Omental fat pad (tissue), 4 donors: ENCODE measurements at places on chromosomes 6 and 20.

DNA sequence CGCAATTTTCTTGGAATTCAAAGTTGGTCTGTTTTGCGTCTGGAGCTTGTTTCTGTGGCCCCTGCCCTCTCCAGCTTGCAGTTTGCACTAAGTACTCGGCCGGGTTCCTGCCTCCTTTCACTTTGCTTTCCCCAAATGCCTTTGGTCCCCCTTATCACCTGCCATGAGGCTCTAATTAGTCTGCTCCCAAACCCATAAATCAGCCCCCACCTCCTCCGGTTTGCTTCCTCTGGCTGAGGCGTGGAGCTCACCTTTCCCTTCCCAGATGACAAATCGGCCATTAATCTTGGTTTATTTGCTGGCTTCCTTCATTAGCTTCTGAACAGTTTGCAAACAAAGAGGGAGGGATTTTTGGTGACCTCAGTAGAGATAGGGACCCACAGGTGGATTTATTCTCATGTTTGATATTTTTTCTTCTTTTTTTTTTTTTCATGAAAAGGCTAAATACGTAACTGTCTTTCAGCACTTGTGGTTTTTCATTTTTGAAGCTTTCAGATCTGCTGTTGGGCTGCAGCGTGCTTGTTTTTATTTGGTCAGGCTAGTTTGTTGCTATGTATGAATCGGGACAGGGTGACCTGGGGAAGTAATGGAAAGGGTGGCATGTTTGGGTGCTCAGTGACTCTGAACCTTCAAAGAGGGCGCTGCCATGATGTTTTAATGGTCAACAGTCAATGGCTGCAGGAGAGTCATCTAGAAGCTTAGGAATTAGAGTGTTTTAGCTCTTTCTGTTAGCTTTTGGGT is 121.7 kb upstream of the JAG1 start:
- no peak for DNase-seq

DNA sequence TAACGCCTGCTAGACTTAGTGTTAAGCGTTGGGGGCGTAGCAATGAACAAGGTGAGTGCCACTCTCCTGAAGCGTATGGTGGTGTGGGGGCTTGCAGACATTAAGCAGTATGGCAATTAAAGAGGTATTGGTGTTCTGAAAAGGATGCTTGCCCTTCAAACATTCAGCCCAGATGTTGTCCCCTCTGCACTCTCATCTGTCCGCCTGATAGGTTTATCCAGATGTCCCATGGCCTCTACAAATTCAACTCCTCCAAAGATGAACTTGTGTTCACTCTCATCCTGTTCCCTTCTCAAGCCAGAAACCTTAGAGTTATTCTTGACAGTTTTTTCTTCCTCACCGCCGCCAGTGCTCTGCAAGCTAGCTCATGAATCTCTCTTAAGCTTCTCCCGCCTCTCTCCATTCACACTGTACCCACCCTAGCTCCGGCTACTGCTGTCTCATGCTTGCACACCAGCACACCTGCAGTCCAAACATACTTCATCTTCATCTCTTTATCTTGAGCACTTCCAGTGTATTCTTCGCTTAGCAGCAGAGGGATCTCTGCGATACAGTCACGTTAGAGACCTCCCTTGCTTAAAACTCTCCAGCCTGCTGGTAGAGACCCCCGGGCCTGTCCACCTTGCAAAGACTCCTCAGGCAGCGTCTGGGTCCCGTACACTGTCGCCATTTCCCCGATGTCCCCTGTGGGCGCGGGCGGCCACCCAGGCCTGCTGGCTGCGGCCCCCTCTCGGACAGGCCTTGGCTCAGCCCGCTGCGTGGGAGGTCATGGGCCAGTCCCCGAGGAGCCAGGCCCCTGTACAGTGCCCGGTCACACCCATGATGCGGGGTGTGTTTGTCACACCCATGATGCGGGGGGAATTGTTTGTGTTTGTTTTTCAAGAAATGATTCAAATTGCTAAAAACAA is 962 bp downstream of the DDX27 start:
- no peak for DNase-seq

DNA sequence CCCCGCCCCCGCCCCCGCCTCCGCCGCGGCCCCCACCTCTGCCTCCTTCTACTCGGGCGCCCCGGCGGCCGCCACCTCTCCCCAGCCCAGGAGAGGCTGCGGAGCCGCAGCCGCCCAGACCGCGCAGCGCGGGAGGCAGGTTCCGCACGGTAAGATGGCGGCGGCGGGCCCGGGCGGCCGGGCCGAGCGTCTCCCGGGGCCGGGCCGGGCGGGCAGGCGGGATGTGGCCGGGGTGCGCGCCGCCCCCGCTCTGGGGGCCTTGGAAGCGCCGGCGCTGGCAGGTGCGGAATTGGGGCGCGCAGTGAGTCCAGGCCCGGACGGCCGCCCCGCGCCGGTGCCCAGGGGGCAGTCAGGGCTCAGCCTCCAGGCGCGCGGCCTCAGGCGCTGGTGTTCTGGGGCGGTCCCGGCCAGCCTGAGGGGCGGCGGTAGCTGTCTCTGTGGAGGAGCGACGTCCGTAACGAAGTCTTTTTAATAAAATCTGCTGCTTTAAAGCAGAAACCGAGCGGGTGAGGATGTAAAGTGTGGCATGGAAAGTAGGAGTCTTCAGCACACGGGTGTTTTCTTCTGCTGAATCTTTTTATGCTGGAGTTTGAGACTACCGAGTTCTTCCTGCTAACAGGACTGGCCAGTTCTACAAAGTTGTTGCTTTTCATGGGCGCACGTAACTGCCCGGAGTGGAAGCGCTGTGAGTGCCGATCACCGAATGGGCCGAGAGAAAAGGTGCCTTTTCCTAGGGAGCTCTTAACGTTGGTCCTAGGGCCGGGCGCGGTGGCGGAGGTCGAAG is at the start of gene GID8:
Gene GID8, plus strand, starts transcription at position 43 of the 784 bp plus-strand sequence. CDS start 3,356 bp downstream, outside the sequence.
- DNase-seq = no peak

DNA sequence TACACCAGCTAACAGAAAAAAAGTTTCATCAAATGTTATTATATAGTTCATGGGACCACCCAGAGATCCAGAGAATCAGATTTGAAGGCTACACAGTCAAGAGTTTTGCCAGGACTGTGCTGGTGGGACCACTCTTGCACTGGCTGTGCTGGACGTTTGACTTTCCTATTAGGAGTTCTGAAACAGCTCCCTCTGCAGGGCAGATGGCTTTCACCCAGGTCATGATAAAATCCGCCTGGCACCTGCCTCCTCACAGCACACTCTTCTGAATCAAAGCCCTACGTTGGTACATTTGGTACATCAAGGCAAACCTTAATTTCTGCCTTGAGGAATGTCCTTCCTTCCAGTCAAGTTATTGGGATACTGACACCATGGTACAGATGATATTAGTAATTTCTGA is 302.1 kb downstream of the ZNF217 start:
- no peak for DNase-seq

- no peak for DNase-seq
These were observed 3.2 kb upstream of the RBM38 start for GRCh38 chr20:57387945-57388371.

DNA sequence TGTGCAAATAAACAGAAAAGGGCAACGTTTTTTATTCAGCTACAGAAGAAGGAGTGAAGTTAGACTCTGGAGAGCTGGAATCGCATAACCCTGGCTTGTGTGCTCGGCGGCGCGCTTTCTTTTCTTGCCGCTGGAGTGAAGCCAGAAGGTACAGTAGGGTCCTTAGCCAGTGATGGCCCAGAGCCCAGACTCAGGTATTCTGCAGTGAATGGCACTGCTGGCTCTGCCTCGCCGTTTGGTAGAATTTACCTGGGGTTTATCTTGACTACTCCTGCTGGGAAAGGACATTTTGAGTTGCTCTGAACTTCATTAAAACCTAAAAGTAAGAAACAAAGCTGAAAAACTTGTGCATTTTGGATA is 56.9 kb upstream of the TIAM2 start:
- no peak for DNase-seq

DNA sequence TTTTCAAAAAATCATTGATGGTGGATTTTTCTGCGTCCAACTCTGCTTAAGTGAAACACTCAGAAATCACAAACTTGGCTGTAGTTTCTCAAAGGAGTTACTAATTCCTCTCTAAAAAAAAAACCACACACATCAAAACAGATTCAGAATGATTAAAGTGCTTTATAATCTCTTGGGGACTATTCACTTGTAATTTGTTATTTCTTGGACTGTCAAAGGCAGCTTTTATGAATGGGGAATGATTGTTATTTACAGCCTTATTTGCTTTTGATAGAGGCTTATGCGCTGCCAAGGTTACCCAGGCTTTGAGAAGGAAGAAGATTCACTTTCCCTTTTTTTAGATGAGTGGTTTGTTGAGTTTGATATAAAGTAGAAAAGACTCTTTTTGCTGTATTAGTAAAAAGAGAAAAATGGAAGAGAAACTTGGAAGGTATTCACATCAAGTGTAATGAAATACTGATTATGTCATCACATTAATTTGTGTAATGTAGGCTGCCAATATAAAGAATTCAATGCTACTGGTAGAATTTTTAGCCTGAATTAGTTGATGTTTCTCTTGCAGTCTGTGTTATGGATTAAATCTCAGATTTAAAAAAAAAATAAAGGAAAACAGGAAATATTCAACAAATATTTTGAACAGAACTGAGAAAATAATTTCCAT is 381.0 kb upstream of the SASH1 start:
- DNase-seq = no peak

- no peak for DNase-seq
These were observed 719 bp downstream of the SMPD2 start for GRCh38 chr6:109441069-109441816.

- no peak for DNase-seq
These were observed 6.0 kb upstream of the HSF2 start for GRCh38 chr6:122393351-122393896.

- DNase-seq = no peak
These were observed 12.4 kb downstream of the KATNA1 start for GRCh38 chr6:149636124-149636523.

GRCh38 chr6:106085984-106086813 is at the start of gene PRDM1:
TSS of gene PRDM1 (plus strand) at chr6:106086336. CDS start at chr6:106086554, 218 bp downstream.
- DNase-seq = peak; percentile 47

- no peak for DNase-seq
These were observed 50.6 kb downstream of the GJA10 start for GRCh38 chr6:89944826-89945407.

GRCh38 chr6:167401525-167402194 is 76.8 kb downstream of the TTLL2 start:
- no peak for DNase-seq

GRCh38 chr20:57407541-57407956 is 16.4 kb downstream of the RBM38 start:
- DNase-seq = no peak

DNA sequence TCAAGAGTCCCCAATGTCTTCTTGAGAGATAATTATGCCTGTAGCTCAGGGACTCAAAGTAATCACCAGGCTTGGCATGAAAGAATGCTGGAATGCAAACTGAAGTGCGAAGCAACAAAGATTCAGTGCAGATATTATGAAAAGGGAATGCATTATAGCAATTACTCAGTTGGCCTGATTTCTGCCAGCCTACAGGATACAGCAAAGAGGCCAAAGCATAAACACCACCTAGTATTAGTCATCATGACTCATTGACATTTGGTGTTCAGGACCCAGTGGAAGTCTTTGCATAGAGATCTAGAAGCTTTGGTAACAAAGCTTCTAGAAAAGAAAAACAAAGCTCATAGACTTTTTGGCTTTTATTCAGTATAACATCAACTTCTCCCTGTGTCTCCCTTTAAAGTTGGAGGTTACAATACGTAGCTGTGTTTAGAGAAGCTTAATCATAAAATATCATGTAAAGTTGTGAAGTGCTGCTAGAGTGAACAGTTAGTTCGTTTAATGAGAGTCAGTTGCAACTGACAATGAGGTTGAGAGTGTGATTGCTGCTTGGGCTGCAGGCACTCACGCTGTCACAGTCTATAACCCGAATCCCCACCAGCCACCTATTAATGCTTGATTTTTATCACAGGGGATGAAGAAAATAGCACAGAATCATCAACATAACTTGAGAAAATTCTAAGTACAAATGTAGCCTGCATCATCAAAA is 932.7 kb downstream of the TFAP2A start:
- DNase-seq = no peak

GRCh38 chr20:43963233-43963632 is 48.6 kb downstream of the TOX2 start:
- no peak for DNase-seq

- no peak for DNase-seq
These were observed 7.5 kb upstream of the BAK1 start for GRCh38 chr6:33587529-33587928.

DNA sequence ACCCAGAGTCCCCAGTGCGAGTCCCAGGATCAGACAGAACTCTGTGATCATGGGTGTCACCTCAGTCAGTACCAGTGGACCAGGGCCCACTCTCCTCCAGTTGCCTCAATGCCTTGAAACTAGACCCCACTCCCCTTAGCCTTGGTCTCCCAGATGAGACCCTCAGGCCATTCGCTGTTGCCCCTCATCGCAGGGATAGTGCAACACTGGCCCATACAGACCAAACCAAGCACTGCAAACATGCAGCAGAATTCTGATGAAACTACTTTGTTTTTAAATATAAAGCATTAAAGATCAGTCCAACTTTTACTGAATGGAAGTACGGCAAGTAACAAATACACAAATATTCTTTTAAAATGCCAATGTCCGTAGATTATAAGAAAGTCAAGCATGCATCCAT is 101.2 kb upstream of the NT5E start:
- no peak for DNase-seq

DNA sequence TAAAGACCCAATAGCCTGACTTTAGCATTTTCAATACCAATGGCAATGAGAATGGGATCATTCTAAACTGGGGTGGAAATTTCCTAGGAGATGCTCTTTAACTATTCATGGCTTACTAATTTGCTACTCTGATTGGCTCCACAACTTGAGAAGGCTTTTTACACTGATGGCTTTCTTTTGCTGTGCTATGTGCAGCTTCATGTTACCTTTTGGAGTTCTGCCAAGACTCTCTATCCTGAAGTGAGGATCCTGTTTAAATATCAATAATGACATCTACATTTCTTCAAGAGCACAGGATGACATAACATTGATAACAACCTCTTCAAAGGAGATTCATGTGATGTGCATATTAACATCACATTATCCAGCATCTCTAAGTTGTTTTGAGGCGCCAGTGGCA is 43.4 kb upstream of the SIRPG start:
- no peak for DNase-seq

GRCh38 chr6:122553697-122554096 is 56.5 kb upstream of the PKIB start:
- no peak for DNase-seq

DNA sequence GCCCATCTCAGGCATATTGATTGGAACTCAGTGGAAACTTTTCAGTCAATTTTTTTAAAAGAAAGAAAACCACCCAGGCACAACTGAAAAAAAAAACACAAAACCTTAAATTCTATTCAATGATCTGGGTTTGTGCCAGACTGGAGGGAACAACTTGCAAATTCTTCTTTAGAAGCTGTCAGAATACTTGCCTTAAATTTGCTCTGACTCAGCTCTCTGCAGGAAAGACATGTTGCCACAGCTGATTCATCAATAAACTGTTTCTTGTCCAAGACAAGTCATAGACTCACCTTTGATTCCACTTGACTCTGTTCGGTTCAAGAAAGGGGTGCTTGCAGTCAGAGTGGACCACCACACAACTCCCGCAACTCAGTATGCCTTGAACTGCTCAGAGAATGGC is 117.8 kb upstream of the F13A1 start:
- DNase-seq = no peak
